ENCODE measurements at places on chromosomes 6 and 20.

- no peak for DNase-seq
Observed at GRCh38 chr6:25165800-25166199, 113.4 kb upstream of the CARMIL1 start.

GRCh38 chr20:63121749-63122405, 94.1 kb downstream of the YTHDF1 start:
- DNase-seq = no peak

GRCh38 chr20:47669927-47670890, 115.1 kb downstream of the SULF2 start:
- no peak for DNase-seq

DNA sequence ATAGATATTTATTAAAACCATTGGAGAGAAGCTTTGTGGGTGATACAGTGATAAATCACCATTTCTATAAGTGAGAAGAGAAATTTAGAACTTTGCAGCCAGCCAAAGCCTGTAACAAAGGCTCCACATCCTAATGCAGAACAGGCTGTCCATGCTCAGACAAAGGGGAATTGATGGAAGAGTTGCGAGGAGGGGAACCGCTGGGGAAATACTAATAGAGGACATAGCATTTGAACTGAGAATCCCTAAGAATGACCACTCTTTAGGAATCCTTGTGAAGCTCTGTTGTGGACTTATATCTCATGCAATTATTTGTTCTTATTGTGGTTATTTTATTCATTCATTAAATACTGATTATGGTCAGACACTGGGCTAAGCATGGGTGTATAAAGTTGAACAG, 167.8 kb downstream of the PHF3 start:
- DNase-seq = no peak

DNA sequence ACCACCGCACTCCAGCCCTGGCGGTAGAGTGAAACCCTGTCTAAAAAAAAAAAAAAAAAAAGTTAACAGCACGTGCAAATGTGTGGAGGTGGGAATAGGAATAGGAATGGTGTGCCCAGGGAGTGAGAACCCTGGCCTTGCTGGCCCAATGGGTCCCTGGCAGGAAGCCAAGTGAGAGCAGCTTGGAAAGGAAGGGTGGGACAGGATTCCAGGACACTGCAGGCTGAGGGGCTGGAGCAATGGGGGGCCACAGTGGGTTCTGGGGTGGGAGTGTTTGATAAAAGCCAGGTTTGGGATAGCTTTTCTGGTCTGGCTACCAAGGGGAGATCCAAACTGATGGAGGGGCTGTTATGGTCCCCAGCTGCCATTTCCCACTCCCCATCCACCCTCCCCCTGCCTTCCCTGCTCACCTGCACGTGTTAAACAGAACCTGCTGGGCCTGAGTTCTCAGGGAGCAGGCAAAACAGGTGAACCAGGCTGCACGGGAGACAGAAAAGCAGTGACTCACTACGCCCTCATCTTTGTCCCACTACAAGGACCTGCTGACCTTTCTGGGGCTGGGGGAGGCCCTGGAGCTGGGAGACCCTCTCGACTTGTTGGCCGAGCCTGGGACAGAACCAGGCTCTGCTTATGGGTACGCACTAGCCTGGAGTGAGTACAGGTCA, 3.3 kb downstream of the SUN5 start:
- DNase-seq = no peak

Data from amniotic stem cell (primary cell).